ENCODE measurements at places on chromosomes 2 and 18.

DNA sequence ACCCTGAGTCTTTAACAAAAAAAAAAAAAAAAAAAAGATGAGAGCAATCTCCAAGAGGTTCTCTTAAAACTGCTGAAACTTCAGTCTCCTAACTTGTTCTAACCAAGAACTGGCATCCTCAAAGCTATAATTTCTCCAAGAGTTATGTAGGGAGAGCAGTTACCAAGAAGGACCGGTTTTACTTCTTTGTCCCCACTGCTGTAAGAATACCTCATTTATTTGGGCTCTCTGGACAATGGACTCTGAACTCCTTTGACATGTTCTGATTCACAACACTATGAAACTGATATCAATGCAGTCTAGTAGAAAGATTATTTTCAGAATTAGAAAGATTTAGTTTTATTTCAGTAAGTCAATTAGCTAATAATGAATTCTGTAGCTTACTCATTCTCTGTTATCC lies 84.5 kb upstream of the DTNB start:
- no peak for DNase-seq

- no peak for DNase-seq
Observed at GRCh38 chr2:113357071-113357470, 78.3 kb upstream of the PAX8 start.

- DNase-seq = no peak
Observed at GRCh38 chr2:78077633-78078032, 555.5 kb upstream of the LRRTM4 start.

DNA sequence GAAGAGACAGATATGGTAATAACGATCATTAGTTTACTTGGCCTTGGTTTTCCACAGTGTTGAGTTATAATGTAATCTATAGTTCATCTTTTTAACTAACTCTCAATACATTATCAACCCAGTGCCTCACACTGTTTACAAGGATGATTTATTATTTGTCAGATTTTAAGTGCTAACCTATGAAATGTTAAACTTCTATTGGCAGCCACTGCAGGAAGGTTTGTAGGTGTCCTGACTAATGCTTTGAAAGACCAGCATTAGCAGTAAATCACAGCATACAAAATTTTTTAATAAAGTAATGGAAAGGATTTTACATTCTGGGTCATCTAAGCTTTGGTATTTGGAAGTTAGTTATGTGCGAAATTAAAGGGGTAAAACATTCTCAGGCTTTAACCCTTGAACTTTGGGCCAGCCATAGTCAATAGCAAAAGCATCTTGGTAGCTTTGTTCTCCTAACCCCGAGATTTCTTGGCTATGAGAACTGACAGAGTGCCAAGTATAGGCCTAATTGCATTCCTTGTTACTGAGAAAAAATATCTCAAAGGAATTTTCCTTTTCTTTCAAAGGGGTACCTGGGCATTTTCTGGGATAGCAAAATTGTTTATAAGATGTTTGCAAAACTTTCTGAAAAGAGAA lies 30.6 kb downstream of the SPATS2L start:
- DNase-seq = no peak

All from Jurkat, Clone E6-1 (cell line).